Stimulated activated CD4-positive, alpha-beta T cell treated with anti-CD3 and anti-CD28 coated beads, Interleukin-15, amount 100 ng/mL, for 48 hours (primary cell): ENCODE measurements at places on chromosomes 7 and 10.

GRCh38 chr7:47614450-47614849 lies 32.5 kb upstream of the TNS3 start:
- DNase-seq = no peak

DNA sequence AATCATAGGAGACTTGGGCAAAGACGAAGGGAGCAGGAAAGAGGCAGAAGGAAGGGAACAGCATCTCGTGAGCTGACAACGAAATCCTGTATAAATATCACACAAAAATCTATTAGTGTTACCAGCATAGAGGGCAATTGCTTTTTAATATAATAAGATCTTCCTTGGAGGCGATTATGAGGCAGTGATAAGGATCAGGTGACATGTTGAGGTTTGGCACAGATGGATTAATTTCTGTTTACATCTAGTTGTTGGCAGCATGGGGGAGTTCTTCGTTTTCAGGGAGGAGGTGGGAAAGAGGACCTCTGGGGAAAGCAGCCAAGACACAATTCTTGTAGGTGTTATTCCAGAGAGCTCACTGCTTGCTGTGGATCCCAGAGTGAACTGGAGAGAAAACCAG lies 163.8 kb downstream of the PLXNA4 start:
- DNase-seq = no peak

DNA sequence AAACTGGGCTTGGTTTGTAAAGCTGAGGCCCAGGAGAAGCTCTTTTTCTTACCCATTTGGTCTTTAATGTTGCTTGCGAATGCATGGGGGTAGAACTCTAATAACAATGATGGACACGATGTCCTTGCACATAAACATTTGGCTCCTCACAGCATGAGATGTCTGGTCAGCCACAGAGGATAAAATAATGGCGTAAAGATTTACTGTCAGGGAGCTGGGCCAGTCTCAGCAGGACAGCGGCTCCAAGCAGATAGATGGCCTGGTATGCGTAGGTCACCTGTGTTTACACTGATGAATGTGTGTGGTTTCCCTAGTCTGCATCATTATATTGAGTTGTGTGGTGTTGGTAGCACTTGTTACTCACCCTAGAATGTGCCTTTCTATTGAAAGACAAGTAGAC lies 537.4 kb downstream of the CNTNAP2 start:
- no peak for DNase-seq

GRCh38 chr7:5510426-5511045 lies 86.9 kb upstream of the TNRC18 start:
- no peak for DNase-seq

GRCh38 chr10:54985732-54986131 lies 184.7 kb upstream of the PCDH15 start:
- no peak for DNase-seq

- DNase-seq = peak; percentile 76
Measured at GRCh38 chr10:4825868-4826791, at the start of gene AKR1E2. AKR1E2 (plus strand) TSS chr10:4826207; CDS start chr10:4826325, 118 bp downstream.

GRCh38 chr7:55073976-55074528 lies 55.2 kb downstream of the EGFR start:
- peak; percentile 9 for DNase-seq

- no peak for DNase-seq
Measured at GRCh38 chr7:150801242-150801945, 825 bp downstream of the TMEM176A start.

GRCh38 chr10:112948196-112948595 lies 1.9 kb upstream of the TCF7L2 start:
- no peak for DNase-seq
